ENCODE measurements at places on chromosomes 3 and 15.
A peak's percentile ranks its signal among the peaks of the same experiment; 100 is the strongest.

DNA sequence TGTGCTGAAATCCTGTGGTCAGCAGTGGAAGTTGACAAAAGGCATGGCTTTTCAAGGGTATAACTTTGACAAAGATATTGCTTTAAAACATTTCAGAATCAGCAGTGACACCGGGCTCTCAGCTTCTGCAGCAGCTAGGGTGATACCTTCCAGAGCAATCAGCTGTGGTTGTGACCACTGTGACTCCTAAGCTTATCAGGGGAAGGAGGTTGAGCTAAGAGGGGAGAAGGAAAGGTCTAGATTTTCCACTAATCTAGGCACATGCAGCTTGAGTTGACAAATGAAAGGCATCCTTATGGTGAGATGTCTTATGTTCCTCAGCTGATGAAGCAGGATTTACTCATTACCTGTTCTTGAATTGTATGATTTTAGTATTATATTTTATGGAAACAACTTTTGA is 16.3 kb upstream of the LRRFIP2 start:
- DNase-seq, result peak; percentile 46

- peak; percentile 69 for DNase-seq
Measured at GRCh38 chr3:107753494-107753893, 230.7 kb downstream of the BBX start.

DNA sequence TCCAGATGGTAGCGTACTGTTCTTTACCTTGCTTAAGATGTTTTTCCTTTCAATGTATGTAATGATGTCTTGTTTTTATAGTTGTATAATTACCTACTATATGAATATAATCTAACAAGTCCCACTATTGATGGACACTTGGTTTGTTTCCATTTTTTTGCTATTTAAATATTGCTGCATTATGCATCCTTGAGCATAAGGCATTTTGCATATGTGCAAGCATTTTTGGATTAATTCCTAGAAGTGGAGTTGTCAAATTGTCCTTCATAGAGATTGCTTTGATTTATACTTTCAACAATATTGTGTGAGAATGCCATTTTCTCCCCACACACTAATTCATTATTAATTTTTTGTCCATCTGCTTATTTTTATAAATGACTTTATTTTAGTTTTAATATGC is 17.7 kb downstream of the TOPAZ1 start:
- DNase-seq, result no peak

DNA sequence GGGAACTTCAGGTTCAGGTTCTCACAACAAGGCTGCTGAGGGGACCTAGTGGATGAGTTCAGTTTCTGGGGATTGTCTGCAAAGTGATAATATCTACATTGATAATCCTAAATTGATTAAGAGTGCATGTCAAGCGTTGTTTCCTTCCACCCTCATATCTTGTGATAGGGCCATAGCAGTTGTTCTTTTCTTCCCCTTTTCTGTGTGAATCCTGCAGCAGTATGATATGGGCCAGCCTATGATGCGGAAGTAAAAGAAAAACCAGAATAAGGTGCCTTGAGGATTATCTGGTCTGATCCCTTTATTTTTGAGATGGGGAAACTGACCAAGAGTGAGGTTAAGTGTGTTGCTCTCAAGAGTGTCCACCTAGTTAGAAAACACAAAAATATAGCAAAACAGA is 86.2 kb downstream of the MITF start:
- DNase-seq, result no peak

GRCh38 chr3:47984075-47984728 is 32.0 kb downstream of the MAP4 start:
- no peak for DNase-seq

DNA sequence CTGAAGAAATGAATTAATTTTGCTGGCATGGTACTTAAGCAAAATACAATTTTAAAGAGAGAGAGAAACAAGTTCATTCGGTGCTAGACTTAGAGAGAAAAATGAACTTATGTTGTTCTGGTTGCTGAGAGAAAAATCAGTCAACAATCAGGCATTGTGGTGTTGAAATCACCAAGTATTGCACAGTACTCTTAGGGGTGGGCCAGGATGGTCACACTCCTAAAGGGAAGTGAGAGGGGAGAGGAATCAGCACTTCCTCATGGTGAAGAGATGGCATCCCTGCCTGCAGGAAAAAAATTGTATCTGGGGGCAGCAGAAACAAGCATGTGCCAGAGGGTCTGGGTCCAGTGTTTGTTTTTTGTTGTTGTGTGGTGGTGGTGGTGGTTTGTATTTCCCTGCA is 7.0 kb upstream of the DMXL2 start:
- no peak for DNase-seq

- no peak for DNase-seq
Measured at GRCh38 chr3:22088204-22088603, 337.2 kb upstream of the ZNF385D start.

DNA sequence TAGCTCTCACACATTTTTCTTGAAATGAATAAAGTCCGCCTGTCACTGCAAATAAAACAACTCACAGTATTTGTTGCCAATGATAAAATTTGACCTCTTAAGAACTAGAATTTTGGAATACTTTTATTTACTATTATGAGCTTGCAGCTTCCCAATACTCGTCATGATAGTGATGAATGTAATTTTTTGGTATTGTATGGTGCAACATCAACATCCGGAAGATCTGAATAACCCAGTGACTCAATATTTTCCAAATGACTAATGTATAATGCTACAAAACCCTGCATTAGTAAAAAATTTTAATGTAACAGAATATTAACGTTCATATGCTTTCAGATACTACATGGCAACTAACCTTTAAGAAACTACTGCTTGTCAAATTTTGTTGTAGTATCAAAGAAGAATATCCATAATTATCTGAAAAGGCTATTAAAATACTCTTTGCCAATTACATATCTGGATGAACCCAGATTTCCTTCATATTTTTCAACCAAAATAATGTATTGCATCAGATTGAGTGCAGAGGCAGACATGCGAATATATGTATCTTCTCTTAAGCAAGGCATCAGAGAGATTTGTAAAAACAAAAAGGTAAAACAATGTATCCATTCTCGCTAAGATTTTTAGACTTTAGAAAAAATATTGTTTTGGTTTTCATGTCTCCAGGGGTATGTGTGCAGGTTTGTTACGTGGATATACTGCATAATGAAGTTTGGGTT is 95.3 kb downstream of the IGF2BP2 start:
- DNase-seq, result no peak

GRCh38 chr15:78767331-78767951 is 43.8 kb downstream of the ADAMTS7 start:
- DNase-seq, result no peak

DNA sequence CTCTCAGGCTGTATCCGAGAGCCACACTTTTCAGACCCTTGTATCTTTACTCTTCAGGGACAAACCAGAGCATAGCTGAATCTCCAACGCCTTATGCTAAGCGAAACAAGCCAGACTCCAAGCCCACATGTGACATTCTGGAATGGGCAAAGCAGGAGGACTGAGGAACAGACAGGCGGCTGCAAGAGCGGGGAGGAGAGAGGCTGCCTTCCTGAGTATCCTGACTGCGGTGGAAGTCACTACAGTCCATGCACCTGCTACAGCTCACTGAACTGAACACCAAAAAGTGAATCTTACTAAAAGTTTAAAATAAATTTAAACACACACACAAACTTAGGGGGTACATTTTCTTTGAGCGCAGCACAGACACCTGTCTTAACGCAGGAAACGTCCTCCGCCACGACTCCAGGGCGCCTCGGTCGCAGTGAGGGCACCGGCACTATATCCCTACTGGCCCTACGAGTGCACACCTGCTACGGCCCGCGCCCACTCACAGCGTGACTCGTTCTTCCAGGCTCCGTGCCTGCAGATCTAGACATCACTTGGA is 1.4 kb downstream of the CYFIP1 start:
- DNase-seq, result no peak

DNA sequence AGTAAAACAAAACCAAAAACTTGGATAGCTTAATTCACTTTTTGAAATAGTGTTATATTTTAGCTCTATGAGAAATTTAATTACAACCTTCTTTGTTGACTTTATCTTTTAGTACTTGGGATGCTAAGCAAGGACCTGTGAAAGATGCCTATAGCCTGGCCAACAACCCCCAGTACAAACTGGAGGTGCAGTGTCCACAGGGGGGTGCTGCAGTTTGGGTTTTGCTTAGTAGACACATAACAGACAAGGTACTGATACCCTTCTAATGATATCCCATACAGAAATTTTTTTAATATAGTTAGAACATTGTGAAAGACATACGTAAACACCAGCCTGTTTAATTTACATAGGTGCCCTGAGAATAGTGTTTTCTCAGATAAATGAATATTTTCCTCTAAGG is 35.3 kb downstream of the CAPN7 start:
- peak; percentile 52 for DNase-seq

DNA sequence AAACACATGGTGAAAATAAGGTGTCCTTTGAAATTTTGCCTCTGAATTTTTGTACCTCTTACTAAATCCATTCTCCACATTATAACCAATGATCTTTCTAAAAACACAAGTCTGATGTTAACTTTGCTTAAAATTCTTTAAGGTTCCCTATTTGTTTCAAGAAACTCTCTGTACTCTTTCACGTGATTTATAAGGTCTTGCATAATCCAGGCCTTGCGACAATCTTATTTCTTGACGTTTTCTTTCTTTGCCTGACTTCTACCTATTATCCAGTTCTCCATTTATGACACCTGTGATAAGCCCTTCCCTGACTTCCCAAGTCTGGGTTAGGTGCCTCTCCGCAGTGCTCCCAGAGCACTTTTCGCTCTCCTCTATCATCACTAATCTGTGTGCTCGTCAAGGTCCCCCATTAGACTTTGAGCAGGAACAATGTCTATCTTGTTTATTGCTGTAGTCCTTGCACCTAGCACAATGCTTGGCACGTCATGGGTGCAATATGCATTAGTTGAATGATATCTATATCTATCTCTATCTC is 24.3 kb upstream of the KPNA1 start:
- no peak for DNase-seq

DNA sequence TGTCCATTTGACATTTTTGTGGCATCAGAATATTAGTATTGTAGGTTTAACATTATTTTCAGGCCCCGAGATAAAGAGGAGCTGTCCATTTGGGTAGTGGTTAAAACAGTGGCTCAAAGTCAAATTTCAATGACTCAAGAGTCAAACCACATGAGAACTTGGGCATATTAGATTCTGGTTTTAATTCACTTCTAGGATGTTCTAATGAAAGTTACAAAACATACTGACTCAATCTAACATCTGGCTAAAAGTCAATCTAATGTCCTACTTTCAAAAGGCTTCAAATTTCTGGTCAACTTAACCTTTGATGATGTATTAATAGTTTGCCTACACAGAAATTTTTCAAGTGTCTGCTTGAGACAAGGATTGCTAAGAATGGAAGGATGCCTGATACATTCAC is 112.4 kb downstream of the ABI3BP start:
- no peak for DNase-seq

DNA sequence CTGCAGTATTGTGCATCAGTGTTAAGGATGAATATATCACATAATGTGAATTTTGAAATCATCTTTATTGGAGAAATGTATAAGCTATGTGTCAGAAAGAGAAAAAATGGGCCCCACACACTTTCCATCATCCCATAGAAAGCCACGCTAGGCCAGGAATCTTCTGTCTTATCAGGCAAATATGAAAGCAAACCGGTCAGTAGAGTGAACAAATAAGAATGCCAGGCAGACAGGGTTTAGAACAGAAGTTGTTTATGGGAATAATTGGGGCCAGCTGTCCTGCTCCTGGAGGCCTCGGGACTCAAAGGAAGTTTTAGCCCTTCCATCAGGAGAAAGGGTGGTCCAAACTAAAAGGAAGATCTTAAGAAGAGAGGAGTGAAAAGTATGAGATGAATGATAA is 39.5 kb downstream of the ZNF280D start:
- no peak for DNase-seq

- DNase-seq, result no peak
Measured at GRCh38 chr3:2976212-2976611, 134.0 kb downstream of the IL5RA start.

DNA sequence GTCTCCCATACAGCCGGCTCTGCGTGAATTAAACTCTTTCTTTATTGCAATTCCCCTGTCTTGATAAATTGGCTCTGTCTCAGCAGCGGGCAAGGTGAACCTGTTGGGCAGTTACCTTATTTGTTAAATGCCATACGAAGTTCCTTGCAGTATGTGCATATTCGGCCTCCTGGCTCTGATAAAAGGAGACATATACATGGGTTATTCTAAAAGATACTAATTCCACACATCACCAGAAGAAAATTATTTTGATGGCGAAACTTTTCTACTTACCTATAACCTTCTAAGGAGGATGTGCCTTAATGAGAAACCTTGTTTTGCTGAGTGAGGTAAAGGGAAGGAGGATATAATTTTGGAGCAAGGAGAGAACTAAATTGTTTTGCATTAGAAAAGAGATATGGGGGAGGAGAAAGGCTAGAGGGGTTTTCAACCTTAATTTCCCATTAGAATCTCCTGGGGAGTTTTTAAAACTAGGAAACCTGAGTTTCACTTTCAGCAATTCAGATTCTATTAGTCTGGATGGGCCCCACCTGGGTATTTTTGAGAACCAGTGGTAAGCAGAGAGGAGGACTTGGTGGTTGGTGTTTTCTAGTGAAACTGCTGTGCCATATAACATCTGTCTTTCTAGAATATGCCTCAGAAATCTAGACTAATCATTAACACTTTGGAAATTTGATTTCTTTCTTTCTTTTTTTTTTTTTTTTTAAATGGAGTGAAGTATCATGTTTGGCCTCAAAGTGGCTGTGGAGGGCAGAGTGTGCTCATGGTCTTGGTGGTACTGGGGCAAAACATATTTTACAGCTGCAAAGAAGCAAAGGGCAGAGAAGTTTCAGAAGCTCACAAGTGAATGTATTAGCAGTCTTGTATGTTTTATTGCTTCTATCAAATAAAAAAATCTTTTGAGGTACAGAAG is 23.0 kb downstream of the NANOGP8 start:
- DNase-seq, result no peak

DNA sequence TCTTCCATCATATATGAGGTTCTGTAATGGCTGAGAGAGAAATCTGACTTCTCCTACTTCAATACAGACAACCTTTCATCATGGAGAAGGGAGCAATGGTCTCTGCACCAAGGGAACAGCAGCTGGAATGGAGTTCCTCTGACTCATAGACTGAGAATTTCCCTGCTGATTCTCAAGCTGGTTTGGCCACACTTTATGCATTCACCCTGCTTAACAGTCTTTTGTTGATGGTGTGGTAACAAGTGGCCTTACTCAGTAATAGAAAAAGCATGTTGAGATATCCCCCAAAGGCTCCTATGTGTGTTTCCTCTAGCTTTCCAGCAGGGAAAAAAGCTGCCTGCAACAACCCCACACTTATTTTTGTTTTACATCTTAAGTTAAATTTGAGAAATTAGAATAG is 138.1 kb downstream of the GREM1 start:
- no peak for DNase-seq

DNA sequence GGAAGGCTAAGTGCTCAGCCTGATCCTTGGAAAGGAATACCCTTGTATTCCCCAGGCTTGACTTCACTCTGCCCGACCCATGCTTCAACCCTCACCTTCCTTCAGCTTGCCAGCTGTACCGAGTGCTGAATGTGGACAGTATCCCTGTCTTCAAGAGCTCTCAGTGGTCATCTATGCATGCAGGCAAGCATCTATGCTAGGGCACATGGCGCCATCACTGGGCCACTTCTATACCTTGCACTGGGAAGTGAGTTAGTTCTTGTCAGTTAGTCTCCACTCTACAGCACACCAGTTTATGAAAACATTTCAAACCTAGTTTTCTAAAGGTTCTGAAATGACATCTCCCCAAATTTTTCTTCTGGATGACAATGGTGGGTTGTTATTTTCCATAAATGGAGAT is 82.0 kb upstream of the MYRIP start:
- peak; percentile 35 for DNase-seq
